ENCODE measurements at places on chromosomes 11 and 22.
A peak's percentile ranks its signal among the peaks of the same experiment; 100 is the strongest.

- no peak for DNase-seq
Measured at GRCh38 chr11:77438487-77438886, 35.4 kb downstream of the PAK1 start.

DNA sequence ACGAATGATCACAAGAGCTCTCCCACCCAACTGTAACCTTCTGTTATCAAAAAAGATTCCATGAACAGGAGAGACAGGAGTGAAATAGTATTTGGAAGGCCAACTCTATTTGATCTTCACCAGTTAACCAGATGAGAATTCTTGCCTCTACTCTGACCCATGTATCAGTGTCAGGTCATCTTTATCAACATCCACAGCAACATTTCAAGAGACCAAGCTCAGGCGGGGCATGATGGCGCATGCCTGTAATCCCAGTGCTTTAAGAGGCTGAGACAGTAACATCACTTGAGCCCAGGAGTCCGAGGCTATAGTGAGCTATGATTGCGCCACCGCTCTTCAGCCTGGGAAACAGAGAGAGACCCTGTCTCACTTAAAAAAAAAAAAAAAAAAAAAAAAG is 62.3 kb downstream of the GAB2 start:
- no peak for DNase-seq

GRCh38 chr11:96082002-96082899 is 158.3 kb upstream of the MTMR2 start:
- no peak for DNase-seq

DNA sequence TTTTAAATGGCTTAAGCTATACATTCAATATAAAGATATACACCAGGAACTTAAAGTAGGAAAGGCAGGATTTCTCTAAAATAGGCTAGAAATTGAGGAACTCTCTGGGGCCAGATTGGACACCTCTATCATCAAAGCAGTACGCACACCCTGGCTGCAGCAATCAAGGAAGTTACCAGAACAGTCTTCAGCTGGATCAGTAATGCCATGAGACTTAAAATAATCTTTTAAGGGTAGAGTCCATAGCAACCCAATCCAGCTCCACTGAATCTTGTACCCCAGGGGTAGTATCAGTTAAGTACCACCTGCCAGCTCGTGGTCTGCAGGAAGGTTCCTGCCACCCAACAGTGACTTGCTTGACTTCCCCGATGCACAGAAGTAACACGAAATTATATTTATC is 3.0 kb downstream of the RDX start:
- DNase-seq, result no peak

DNA sequence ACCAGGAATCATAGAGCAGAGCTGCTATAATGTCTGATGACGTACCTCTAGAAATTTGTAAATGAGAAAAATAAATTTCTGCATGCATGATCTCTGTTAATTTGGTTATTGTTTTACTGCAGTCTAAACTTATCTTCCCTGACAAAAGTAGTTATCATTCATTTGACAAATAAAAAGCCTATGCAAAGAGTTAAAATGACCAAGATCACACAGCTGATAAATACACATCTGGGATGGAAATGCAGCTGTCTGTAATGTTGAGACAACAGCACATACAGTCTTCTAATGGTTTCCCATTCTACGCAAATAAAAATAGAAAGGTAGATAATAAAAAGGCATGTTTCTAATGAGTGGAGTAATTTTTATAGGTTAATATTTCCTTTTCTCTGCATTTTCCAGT is 225.1 kb upstream of the LUZP2 start:
- no peak for DNase-seq

DNA sequence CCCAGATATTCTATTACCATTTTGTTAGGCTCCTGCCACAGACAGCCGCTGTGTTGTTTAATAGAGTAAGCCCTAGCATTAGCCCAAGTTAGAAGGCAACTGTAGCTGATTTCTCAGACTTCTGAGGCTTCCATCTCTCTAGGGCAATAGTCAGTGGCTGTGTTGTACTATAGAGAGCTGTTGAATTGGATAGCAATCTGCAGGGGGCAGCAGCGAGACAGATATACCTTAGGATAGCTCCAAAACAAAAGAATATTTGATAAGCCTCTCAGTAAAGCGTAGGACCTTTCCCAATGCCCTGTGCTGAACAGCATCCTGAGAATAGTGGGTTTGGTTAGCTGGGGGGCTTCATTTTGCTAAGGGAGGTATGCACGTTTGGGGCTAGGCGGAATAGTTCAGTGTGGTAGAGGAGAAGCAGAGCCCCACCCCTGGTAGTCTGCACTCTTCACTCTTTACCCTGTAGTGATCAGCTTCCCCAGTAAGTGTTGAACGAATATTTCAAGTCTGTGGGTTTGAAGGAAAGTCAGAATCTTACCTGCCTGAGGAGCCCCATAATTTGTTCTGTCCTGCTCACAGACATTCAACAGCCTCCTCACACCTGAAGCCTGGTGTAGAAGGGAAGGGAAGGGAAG is 515.1 kb downstream of the INSC start:
- no peak for DNase-seq

DNA sequence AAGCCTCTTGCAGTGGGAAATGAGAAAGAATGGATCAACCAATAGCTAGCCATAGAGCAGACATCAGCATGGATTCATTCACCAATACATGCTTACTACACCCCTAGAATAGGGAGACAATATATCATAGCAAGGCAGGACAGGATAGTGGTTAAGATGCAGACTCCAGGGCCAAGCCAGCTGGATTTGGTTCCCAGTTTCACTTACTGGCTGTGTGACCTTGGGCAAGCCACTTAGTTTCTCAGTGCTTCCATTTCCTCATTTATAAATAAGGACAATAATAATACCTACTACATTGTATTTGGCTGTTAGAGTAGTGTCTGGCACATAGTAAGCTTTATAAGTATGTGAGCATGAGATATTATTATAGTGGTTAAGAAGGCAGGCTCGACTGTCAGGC is 7.1 kb downstream of the DCHS1 start:
- DNase-seq, result no peak

- DNase-seq, result no peak
Measured at GRCh38 chr11:45455536-45455935, 169.4 kb upstream of the SYT13 start.

DNA sequence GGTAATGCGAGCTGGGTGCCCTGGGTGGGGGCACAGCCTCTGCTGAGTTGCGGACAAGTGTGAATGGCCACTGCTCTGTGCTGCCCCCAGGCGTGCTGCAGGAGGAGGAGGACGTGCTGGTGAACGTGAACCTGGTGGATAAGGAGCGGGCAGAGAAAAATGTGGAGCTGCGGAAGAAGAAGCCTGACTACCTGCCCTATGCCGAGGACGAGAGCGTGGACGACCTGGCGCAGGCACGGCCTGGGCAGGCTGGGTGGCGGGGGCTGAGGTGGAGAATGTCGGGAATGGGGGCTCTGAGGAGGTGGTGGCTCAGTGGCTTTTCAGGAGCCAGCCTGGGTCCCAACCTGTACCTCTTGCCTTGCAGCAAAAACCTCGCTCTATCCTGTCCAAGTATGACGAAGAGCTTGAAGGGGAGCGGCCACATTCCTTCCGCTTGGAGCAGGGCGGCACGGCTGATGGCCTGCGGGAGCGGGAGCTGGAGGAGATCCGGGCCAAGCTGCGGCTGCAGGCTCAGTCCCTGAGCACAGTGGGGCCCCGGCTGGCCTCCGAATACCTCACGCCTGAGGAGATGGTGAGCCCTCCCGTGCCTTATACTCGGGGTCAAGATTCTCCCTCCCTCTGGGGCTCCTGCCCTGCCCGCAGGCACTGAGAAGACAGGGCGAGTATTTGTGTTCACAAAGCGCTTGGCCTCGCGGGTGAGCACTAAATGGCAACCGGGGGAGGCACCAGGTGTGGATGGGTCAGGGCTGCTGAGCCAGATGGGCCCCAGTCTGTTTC is 4.6 kb downstream of the SART1 start:
- DNase-seq, result no peak

DNA sequence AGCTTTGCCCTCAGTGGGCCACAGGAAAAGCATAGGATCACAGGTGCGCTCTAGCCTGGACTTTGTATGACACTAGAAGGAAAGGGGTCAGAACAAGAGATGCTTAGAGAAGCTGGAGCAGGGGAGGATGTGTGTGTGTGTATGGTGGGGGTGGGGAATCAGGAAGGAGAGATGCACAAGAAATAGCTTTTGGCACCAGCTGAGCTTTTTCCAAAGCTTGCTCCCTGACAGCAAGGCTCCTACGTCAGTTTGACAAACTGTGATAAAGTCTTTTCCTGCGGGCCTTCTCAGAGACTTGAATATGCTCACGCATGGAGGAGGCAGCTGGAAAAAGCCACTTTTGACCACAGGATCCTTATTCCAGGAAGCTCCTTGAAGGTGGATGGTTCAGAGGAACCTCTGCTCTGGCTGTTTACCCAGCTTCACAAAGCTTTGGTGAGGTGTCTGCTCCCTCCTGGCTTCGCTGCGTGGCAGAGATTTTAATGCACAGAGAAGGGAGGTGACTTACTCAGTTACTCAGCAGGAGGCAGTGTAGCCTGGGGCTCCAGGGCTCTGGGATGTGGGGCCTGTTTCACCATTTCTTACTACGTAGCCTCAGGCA is 3.9 kb downstream of the CDC42EP1 start:
- no peak for DNase-seq

- no peak for DNase-seq
Measured at GRCh38 chr11:76493626-76494539, 49.1 kb downstream of the EMSY start.

GRCh38 chr11:125950696-125951651 is 5.1 kb downstream of the VSIG10L2 start:
- DNase-seq, result no peak

GRCh38 chr11:8828580-8829361 is 82.2 kb upstream of the AKIP1 start:
- no peak for DNase-seq

- DNase-seq, result no peak
Measured at GRCh38 chr11:121715405-121715804, 262.6 kb upstream of the SORL1-AS1 start.

DNA sequence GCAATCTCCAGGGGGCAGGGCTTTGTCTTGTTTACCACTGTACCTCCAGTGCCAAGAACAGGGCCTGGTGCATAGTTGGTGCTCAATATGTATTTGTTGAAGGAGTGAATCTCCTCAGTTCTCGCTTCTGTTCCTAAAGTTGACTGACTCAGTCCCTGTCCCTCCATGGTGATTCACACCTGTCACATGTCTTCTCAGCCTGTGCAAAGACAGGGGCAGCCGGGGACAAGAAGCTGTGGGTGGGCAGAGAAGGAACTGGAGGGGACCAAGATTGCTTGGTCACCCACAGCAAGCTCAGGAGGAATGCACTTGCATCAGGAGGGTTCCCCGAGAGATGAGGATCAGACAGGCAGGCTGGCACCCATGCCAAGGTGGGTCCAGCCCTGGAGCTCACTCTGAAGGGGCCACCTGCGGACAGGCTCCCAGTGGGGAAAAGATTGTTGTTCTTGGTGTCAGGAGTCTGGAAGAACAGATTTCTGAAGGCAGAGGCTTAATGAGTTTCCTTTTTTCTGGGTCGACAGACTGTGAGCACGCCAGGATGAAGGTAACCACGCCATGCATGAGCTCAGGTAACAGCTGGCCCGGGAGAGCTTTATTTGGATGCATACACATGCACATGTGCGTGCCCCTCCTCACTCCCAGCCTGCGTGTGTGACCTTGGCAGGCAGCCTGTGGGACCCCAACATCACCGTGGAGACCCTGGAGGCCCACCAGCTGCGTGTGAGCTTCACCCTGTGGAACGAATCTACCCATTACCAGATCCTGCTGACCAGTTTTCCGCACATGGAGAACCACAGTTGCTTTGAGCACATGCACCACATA is 16.9 kb downstream of the IL17RA start:
- DNase-seq, result no peak

DNA sequence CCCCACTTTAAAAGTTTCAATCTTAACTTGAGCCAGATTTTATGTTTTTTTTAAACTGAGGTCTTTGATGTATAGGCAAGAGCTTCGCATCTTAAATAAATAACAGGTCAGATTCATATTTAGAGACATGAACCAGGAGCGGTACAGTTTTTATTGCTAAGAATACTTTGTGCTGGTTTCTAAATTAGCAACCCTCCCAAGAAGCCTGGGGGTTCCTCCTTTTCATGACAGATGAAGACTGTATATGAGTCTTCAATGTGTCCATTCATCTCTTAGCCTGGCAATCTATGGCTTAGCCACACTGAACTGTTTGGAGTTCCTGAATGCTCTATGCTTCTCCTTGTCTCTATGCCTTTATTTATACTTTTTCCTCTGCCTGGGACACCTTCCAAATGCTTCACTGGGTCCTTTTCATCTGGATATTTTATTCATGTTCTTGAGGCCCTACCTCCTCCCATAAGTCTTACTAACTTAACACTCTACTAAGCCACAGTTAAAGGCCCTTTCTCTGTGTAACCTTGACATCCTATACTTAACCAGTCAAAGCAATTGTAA is 338.6 kb downstream of the INSC start:
- no peak for DNase-seq

- no peak for DNase-seq
Measured at GRCh38 chr11:45513821-45514340, 151.5 kb downstream of the CHST1 start.

- DNase-seq, result peak; percentile 81
Measured at GRCh38 chr11:123054301-123055065, 7.5 kb downstream of the HSPA8 start.

DNA sequence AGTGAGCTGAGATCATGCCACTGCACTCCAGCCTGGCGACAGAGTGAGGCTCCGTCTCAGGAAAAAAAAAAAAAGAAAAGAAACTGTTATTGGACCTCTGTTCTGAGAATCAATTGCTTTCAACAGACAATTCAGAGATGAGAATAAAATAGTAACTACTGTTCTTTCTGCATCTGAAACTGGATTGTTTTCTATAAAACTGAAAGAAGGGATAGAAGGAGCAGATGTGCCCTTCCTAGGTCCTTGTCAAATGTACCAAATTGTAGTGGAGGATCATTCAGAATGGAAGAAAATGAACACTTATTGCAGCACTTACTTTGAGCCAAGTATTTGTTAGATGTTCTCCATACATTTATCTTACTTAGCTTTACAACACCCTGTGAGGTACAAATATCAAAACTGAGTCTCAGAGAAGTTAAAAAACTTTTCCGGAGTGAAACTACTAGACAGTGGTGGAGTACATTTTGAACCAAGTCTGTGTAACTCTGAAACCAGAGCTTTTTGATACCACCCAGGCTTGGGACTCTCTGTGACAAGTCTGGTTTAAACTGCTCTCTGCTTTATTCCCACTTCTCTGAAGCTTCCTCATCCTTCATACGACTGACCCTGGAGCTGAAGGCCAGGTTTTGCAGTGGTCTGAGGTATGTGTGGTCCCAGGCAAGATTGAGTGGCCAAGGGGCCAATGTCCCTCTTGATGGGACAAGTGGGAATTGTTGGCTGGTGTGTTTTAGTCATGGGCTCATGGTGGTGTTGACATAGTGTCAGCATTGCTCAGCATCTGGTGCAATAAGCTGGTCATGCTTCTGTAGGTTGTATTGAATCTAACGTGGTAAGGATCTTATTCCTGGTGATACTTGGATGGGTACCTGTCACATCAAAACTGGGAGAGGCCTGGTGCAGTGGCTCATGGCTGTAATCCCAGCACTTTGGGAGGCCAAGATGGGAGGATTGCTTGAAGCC is 48.2 kb upstream of the CCDC134 start:
- DNase-seq, result no peak

- DNase-seq, result peak; percentile 20
Measured at GRCh38 chr11:63804259-63804658, 9.0 kb upstream of the SPINDOC start.

- DNase-seq, result no peak
Measured at GRCh38 chr22:50600967-50601668, 525 bp downstream of the MAPK8IP2 start.

GRCh38 chr22:36253523-36254490 is 874 bp downstream of the APOL1 start:
- no peak for DNase-seq

- DNase-seq, result no peak
Measured at GRCh38 chr22:29163808-29164207, 41.9 kb upstream of the EMID1 start.

All from NCI-H510A treated with DMSO at 0.1 percent for 48 hours (cell line).